ENCODE measurements at places on chromosomes 7 and 10.

- no peak for DNase-seq
Measured at GRCh38 chr10:99329304-99329553, at the start of gene CNNM1. Gene CNNM1 (plus strand): TSS chr10:99329356. CDS start chr10:99329388, 32 bp downstream.

GRCh38 chr10:97025613-97026242, 160.0 kb downstream of the SLIT1 start:
- DNase-seq, result peak; percentile 50

DNA sequence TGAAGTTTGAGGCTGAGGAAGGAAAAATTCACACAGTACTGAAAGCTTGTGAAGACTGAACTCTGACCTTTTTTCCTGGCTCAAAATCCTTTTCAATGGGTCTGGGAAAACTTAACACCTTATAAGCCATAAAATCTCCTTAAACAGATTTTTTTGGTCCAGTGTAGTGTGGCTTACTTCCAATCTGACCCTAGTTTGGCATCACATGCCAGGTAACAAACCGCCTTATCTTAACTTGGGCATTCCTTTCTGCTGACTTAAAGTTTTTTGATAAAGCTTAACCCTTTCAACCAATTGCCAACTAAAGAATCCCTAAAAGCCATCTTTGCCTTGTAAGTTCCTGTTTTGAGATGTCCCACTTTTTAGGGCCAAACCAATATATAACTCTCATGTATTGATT, 13.2 kb upstream of the ITPRID1 start:
- no peak for DNase-seq

DNA sequence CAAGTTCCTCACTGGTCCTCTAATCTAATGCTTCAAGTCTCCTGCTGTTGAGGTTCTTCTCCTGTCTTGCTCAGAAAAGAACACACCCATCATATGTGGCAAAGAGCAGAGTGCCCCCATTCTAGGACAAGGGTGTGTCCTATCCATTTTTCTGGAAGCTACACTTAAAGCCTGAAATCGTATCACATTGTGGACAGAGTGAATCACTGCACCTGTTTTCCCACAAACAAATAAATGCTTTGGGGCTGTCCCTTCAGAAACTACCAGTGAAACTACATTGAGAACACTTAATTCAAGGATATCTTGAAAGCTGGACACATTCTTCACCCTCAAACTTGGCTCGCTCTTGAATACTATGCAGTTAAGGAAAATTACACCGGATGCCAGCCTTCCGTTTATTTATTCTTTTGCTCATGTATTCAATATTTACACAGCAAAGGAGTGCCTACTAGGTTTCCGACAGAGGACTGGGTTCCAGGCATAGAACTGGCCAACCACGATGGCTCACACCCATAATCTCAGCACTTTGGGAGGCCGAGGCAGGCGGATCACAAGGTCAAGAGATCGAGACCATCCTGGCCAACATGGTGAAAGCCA, 473.0 kb downstream of the GALNT17 start:
- DNase-seq, result peak; percentile 44

GRCh38 chr7:100369105-100369504, 4.2 kb upstream of the PILRA start:
- DNase-seq, result peak; percentile 82

DNA sequence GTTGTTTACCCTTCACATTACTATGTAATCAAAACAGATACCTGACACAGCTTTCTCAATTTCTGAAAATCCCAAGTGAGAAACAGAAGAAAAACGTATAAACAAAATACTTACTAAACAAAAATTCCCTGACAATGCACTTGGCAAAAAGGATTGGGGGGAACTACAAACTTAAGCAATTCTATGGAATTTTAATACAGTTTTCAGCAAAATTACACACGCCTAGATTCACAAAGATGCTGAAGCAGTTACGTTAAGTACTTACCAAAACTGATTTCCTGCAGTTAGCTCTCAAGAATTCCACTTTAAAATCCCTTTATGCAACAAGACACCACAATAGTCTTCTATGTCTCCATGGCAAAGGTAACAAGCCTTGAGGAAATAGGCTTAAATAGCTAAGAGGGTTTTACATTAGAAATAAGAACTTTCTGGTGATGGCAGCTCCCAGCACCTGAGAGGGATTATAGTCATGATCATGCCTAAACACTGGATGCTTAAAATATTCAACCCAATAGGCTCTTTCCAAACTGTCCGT, 10.8 kb downstream of the TOMM7 start:
- DNase-seq, result no peak

DNA sequence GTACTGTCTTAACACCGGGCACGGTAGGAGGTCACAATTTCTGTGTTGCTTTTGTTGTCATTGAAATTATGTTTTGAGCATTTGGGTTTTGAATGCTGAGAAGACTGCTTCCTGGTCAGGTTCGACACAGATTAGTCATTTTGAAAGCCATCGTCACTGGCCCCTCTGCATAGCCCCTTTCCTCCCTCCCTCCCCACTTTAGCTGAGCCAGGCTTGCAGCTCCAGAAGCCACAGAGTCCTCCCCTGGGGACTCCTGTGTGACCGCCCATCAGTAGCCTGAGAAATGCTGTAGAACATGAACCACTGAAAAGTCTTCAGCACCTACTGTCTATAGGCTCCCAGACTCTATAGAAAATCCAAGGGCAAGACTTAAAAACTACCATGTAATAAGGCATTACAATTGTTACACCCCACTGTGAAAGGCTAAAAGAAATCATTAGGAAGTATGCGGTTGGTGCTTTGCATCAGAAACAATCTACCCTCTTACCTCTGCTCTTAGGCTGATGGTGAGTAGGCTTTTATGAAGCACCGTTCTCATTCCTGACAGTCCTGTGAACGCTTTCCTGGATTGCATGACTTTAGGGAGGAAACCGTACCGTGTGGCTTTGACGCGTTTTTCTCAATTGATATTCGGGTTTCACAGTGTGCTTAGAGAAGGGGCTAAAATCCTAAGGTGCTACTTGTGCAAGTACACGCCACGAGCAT, 24.8 kb downstream of the JCAD start:
- DNase-seq, result no peak

DNA sequence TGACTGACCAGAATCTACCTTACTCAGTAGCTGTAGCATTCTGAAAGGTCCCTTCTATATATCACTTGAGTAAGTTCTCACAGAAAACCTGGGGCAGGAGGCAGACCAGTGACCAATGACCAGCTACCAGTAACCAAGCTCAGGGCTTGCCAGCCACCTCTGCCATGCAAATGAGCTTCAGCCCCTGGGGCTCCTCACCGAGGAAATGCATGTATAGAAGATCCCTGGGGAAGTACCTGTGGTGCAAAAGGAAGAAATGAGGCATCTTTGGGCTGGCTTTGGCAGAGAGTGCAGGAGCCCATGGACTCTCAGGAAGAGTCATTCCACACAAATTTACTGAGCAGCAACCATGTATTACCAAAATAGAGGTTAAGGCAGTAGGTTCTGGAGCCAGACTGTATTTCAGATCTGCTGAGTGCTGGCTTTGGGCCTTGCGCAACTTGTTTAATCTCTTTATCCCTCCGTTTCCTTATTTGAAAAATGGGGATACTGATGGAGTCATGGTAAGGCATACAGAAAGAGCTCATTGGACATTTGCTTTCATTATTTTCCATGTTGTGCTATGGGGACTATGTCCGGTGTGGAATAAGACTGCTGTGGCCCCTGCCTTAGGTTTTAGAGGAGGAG, 41.1 kb upstream of the FAM204A start:
- DNase-seq, result no peak

GRCh38 chr7:35869810-35870209, 69.0 kb downstream of the SEPTIN7 start:
- DNase-seq, result peak; percentile 30

DNA sequence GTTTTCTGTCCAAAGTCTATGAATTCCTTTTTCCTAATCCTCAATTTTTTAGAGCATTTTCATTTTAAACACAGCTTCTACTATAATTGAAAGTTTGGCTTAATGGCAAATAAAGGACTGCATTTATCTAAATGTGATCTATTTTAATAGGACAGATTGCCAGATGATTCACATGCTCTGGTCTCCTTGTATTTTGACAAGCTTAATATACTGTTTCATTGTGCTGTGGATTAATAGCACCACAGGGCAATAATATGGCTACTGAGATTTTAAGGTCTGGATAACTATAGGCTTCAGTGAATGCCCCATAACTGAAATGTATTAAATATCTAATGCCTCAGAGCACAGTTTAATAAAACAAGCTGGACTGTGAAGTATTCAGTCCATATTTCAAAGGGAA, 1362.8 kb downstream of the XPNPEP1 start:
- no peak for DNase-seq

DNA sequence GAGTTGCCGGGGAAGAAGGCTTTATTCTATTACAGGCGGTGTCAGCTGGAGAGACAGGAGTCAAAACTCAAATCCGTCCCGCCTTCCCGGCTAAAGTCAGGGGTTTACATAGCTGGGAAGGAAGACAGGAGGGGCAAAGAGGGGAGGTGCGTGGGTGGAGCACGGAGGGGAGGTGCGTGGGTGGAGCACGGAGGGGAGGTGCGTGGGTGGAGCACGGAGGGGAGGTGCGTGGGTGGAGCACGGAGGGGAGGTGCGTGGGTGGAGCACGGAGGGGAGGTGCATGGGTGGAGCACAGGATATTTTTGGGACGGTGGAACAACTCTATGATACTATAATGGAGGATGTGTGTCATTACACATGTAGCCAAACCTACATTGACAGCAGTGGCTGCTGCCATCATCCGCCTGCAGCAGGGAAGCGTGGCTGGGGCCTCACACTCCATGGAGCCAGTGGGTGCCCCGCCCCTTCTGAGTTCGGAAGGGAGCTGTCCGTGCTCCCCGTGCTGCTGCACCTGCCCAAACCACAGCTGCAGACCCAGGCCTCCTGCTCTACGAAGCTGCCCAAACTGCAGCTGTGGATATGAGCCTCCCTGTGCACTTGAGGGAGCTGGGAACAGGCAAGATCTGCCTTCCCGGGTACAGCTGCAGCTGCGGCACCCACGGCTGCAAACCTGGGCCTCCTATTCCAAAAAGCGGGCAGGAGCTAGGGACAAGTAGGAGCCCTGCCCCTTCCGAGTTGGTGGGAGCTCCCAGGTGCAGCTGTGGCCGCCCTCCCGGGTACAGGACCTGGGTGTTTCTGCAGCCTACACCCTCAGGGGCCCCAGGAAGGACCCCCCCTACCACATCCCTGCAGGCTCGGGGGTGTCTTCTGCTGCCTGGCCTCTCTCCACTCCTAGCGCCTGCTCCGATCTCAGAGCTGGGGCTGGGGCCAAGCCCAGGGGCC, 119.4 kb downstream of the DYNC2I1 start:
- DNase-seq, result peak; percentile 76

DNA sequence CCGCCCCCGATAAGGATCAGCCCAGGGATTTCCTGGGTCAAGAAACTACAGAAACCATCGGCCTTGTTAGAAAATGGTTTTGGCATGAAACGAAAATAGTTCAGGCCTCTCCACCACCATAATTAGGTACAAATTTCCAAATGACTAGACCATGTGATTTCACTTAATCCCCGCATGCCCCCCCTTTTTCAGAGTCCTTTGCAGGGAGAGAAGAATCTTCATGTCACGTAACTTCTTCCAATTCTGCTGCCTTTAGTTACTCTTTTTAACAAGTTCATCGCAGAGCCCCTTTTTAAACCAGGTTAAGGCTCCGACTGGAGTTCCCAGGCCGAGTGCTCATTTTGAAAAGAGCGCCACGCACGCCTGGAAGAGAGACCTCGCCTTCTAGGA, 3.4 kb downstream of the PDGFA start:
- peak; percentile 79 for DNase-seq

DNA sequence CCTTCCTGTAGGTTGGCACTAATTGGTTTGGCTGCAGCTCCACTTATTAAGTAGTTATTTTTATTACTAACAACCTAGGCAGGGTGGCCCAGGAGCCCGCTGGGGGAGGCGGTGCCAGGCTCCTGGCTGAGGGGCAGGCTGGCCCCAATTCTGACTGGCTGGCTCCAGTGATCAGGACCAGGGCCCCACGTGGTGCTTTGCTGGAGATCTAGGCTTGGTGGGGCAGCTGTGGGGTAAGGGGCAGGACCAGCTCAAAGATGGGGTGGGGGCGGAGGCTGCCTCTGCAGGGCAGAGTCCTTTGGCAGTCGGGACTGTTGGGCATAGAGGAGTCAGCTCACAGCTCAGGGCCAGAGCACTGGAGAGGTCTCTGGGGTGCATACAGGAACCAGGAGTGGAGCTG, 2.4 kb downstream of the ASL start:
- DNase-seq, result no peak

DNA sequence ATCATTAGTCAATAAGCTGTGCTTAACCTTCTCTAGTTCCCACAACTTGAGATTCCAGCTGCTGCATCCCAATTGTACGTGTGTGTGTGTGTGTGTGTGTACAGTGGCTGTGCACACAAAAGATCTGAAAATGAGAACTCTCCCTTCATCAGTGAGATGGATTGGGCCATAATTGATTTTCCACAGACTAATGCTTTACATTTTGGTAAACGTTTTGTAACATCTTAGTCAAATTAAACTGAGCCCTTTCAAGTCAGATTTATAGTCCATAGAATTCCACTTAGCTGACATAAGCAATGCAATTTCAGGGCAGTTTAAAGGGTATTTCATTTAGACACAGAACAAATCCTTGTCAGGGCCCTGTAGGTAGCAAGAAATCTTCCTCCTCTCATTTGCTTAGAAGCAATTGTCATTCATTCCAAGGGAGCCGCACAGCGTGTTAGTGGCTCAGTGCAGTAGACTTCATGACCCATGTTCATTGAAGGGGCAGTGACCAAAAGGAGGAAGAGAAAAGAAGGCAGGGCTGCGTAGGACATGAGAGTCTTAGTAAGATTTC, 1123.5 kb upstream of the AUTS2 start:
- peak; percentile 16 for DNase-seq

GRCh38 chr10:97875391-97875790, 25.7 kb downstream of the GOLGA7B start:
- DNase-seq, result no peak

GRCh38 chr7:137480824-137481365, 137.4 kb upstream of the PTN start:
- DNase-seq, result peak; percentile 6

- peak; percentile 91 for DNase-seq
Measured at GRCh38 chr7:42350801-42351200, 113.8 kb upstream of the GLI3 start.

- peak; percentile 95 for DNase-seq
Measured at GRCh38 chr10:102643336-102644065, 778 bp upstream of the TRIM8 start.

GRCh38 chr10:95536017-95536416, 25.2 kb downstream of the SORBS1 start:
- DNase-seq, result peak; percentile 33

DNA sequence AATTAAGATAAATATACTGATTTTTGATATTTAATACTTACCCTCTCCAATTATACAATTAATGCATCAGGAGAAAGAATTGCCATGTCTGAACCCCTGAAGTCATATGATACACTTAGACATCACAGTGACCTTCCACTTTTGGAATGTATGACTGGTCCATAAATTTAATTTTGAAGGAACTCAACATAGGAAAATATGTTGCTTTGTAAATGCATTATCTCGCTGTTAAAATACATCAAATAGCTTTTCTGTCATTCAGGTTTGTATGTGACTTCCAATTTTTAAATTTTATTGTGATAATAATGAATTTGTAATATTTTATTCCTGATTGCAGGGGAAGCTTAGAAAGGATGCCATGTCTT, 631.9 kb upstream of the ANKRD30A start:
- peak; percentile 65 for DNase-seq

GRCh38 chr7:8597565-8597964, 164.2 kb downstream of the NXPH1 start:
- DNase-seq, result no peak
